ENCODE measurements at places on chromosomes 6 and 20.

GRCh38 chr20:42118001-42118400 is 499.8 kb upstream of the CHD6 start:
- no peak for DNase-seq

DNA sequence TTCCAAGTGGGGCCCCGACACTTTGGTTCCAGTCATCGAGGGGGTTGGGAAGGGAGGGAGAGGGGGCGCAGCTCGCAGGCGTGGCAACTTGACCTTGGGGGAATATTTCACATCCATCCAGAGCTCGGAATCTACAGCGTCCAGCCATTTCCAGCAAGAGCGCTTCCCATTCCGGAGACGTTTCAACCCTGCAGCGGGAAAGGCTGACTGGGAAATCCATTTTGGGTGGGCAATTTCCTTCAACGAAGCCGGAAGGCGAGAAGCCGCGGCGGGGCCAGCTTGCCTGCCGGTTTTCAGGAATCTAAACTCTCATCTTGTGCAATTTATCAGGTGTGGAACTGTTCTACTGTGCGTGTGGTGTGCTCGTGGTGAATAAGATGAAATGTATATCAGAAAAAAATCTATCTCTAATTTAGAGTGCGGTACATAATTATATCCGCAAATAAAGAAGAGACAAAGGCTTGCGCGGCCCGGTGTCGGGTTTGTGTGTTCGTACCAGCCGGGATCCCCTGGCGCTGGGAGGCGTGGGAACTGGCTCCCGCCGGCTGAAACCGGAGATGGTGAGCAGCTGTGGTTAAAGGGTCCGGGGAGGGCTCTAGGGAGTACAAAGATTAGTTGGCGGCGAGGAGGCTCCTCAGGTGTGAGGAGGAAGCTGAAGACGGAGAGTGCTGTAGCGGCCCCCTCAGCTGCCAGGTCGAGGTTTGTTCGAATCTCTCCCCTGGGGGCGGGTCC is 4.8 kb downstream of the SLC32A1 start:
- DNase-seq: no peak

GRCh38 chr6:127076466-127076865 is 42.0 kb upstream of the RSPO3 start:
- DNase-seq: no peak

DNA sequence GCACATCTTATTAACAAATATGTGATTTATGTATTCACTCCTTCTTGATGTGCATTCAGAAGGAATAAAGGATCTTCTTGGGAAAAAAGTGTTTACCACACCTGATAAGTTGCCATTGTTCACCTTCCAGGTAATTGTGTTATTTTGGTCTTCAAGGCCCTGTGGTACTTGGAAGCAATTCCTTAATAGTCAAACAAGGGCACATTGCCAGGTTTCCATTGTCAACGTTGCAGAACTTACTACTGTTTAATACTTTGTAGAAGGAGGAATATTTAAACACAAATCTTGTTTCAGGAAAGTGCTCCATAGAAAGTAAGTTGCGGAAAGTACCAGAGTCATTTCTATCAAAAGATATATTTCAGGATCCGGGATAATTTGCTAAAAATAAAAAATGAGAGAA is 129.5 kb upstream of the SGK1 start:
- no peak for DNase-seq

DNA sequence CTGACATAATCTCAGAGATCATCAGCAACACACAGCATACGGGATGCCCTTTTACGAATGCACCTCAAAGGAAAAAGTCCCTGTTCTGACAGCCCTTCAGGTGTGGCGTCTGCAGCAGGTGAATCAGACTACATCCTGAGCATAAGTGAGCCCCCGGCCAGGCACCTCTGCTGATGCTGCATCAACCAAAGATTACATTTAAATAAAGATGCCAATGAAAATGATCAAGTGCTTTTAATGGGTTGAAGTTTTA is 58.7 kb downstream of the INSM1 start:
- no peak for DNase-seq

DNA sequence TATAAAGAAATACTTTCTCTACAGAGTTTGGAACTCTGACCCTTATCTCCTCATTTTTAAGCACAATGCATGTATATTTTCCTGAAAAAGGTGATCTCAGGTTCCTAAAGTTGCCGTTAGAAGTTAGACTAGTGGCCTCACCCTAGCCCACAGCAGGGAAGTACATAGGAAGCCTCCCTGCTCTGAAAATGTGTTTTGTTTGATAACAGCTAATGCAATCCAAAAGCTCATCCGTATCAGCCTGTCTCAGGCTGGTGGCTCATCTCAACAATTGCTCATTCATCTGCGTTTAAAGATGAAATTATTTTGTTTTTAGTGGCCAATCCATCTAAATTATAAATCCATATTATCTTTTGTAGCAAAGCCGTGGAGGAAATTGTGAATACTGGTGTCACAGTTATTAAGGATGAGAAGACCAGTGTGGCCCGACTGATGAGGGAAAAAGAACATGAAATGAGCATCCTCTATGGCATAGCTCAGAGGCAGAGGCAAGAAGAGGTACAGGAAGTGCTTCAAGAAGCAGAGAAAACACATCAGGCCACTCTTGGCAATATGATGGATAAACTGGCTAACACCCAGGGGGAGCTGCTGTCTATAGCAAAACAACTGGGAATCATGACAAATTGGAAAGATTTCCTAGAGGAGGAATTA is 20.1 kb downstream of the C6orf163 start:
- DNase-seq: no peak

- no peak for DNase-seq
Observed at GRCh38 chr20:25048519-25048952, 9.4 kb downstream of the ACSS1 start.

- peak; percentile 86 for DNase-seq
Observed at GRCh38 chr6:25173951-25174474, 105.2 kb upstream of the CARMIL1 start.

- DNase-seq: no peak
Observed at GRCh38 chr6:19438566-19439353, 398.4 kb upstream of the ID4 start.

DNA sequence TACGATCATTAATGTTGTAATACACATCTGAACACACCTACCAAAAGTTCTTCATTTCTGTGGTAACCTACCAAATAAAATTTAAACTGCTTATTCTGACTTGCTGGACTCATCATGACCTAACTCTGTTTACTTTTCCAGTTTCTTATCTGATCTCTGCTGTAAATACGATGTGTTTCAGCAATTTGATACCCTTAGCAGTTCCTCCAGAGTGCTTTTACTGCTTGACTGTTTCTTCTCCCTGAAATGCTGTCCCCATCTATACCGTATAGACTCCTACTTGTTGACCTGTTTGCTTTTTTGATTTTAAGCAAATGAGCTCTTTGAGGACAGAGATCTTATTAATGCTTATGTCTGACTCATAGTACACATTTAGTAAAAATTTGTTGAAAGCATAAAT is 119.5 kb downstream of the SCAF8 start:
- DNase-seq: no peak

DNA sequence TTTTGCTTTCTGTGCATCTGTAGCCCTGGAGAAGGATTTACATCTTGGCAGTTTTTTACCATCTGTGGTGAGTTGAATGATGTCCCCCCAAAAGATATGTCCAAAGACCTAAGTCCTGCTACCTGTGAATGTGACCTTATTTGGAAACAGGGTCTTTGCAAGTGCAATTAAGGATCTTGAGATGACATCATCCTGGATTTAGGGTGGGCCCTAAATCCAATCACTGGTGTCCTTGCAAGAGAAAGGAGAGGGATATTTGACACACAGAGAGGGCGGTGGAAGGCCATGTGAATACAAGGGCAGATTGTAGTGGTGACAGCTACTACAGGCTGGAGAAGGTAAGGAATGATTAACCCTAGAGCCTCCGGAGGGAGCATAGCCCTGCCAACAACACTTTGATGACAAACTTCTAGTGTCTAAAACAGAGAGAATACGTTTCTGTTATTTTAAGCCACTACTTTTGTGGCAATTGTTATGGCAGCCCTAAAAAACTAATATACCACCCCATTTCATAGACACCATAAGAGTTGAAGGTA is 35.1 kb downstream of the MKKS start:
- DNase-seq: no peak

GRCh38 chr6:131749023-131749422 is 38.2 kb upstream of the CTAGE9 start:
- no peak for DNase-seq

GRCh38 chr20:46009816-46010215 is 1.1 kb downstream of the MMP9 start:
- no peak for DNase-seq

GRCh38 chr6:122789182-122790027 is at the start of gene SMPDL3A:
Gene SMPDL3A (plus strand): TSS chr6:122789258. CDS start chr6:122789347, 89 bp downstream.
- DNase-seq: no peak

DNA sequence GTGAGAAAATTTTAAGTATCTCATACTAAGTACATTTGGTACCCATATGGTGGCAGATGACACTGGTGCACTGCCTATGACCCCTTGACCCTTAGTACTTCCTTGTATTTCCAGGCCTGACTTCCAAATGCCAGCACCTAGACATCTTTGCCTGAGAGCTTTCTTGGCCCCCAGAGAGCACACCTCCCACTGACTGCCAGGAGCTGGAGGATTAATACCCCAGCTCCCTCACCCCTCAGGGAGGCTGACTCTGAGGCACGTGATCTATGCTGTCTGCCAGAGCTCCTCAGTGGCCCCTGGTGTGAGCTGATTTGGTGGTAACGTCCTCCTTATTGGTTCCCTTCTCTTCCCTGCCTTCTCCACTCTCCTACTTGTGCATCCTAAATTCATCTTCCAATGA is 38.0 kb downstream of the BFSP1 start:
- no peak for DNase-seq

GRCh38 chr6:56484669-56485068 is 158.0 kb downstream of the DST start:
- DNase-seq: no peak

- DNase-seq: no peak
Observed at GRCh38 chr6:1335367-1336037, 23.6 kb downstream of the FOXQ1 start.

DNA sequence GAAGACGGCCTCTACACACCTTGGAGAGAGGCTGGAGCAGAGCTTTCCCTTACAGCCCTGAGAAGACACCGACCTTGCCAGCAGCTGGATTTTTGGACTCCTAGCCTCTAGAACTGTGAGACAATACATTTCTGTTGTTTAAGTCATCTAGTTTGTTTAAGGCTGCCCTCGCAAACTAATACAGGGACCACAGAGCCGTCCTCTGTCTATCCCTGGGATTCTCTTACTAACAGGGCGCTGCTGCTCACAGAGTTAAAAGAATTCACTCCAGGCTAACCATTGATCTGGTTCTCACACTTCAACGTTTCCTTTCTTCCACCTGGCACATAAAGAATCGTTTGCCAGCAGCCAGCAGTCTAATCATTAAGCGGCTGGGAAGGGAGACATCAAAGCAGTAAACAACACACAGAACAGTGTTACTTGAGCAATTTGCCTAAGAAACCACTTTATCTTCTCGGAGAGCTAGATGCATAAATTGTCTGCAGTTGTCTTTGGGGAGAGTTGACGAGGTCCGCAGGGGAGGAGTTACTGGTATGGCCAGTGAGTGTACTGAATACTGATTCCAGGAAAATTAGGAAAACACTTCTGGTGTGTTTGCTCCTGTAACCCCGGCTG is 103.5 kb upstream of the AKAP12 start:
- no peak for DNase-seq

DNA sequence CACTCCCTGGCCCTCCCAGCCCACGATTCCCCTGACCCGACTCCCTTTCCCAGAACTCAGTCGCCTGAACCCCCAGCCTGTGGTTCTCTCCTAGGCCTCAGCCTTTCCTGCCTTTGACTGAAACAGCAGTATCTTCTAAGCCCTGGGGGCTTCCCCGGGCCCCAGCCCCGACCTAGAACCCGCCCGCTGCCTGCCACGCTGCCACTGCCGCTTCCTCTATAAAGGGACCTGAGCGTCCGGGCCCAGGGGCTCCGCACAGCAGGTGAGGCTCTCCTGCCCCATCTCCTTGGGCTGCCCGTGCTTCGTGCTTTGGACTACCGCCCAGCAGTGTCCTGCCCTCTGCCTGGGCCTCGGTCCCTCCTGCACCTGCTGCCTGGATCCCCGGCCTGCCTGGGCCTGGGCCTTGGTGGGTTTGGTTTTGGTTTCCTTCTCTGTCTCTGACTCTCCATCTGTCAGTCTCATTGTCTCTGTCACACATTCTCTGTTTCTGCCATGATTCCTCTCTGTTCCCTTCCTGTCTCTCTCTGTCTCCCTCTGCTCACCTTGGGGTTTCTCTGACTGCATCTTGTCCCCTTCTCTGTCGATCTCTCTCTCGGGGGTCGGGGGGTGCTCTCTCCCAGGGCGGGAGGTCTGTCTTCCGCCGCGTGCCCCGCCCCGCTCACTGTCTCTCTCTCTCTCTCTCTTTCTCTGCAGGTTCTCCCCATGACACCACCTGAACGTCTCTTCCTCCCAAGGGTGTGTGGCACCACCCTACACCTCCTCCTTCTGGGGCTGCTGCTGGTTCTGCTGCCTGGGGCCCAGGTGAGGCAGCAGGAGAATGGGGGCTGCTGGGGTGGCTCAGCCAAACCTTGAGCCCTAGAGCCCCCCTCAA is at the start of gene LTA:
Gene LTA, plus strand, starts transcription at position 249 of the 871 bp plus-strand sequence. Its CDS starts 454 bp downstream, at position 703.
- no peak for DNase-seq

GRCh38 chr6:170251776-170252571 is 38.9 kb downstream of the DLL1 start:
- DNase-seq: no peak

GRCh38 chr6:33583591-33584155 is 3.6 kb upstream of the BAK1 start:
- DNase-seq: no peak

DNA sequence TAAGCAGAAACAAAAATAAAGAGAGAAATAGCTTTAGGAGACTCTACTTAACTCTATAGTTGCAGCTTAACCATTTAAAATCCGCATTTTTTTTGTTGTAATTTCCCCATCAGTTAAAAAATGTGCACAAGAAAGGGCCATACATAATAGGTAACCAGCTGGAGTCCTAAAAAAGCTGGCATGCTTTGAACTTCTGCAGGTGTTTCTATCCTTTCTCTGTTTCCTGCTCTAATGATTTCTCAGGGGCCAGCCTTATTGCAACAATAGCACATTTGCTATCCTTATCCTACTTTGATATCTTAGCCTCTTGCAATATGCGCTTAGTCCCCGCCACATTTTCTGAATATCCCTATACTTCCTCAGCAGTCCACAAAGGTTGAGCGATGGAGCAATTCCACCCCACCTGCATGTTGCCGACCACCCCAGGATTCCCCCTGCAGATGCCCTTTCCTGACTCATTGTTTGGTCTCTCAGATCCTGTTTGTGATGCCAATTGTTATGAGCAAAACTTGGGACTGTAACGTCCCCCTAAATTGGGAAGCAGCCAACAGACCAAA is 48.5 kb downstream of the TRIM27 start:
- no peak for DNase-seq

- no peak for DNase-seq
Observed at GRCh38 chr6:1619673-1620503, 10.2 kb downstream of the FOXC1 start.
